ENCODE measurements at places on chromosomes 5 and 9.

GRCh38 chr9:109966643-109967368, 186.8 kb downstream of the PALM2AKAP2 start:
- DNase-seq, result no peak

DNA sequence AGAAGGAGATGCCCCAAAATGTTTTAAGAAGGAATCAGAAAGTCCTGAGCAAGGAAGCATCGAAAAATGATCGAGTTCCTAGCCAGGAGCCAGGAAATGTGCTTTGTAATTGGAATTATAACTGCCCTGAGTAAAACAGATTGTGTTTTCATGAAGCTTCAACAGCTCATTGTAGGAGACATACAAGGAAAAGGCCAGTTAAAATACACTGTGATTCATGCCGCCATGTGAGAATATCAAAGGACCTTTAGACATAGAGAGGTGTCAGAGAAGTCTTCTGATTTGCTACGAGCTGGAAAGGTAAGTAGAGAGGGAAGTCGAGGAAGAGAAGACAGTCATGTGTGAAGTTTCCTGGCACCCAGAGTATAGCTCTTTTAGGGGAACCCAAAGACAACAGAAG, 60.9 kb downstream of the NR3C1 start:
- DNase-seq, result no peak

GRCh38 chr9:108830272-108830671, 25.5 kb downstream of the ACTL7B start:
- DNase-seq, result peak; percentile 26

DNA sequence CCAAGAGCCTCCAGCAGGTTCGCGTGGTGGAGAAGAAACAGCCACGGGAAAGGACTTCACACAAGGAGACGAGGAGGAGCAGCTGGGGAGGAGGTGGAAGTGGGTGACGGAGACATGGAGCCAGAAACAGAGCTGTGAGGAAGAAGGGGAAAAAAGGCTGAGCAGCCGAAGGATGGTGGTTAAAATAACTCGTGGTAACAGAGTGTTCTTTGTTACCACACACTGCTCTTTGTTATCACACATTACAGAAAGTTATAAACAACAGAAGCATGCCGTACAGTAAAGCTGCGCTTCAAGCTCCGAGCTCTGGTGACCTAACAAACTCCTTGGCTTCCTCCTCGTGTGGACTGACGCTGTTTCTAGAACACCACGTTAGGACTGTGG, 215.4 kb downstream of the GLIS3 start:
- DNase-seq, result no peak

DNA sequence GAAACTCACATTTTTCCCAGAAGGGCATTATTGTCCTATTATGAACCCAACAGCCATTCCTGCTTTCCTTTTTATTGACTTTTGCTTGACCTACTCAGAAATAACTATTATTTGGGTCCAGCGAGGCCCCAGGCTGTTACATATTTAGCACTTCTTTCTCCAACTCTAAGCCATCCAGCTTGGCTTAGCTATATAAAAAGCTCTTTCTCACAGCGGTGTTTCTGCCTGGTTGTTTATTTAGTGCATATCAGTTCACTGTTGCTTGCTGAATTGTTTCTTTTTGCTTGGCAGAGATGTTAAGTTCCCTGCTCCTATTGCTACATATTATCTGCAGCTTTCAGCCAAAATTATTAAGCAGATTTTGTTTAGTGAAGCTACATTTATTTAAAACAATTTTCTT, 1156.8 kb upstream of the SEMA6A start:
- DNase-seq, result no peak

GRCh38 chr5:104088876-104089778, 526.5 kb upstream of the NUDT12 start:
- peak; percentile 68 for DNase-seq

GRCh38 chr9:1461812-1462211, 411.7 kb downstream of the DMRT2 start:
- DNase-seq, result no peak

- DNase-seq, result no peak
These were observed 21.1 kb downstream of the RGS7BP start for GRCh38 chr5:64526734-64527439.

DNA sequence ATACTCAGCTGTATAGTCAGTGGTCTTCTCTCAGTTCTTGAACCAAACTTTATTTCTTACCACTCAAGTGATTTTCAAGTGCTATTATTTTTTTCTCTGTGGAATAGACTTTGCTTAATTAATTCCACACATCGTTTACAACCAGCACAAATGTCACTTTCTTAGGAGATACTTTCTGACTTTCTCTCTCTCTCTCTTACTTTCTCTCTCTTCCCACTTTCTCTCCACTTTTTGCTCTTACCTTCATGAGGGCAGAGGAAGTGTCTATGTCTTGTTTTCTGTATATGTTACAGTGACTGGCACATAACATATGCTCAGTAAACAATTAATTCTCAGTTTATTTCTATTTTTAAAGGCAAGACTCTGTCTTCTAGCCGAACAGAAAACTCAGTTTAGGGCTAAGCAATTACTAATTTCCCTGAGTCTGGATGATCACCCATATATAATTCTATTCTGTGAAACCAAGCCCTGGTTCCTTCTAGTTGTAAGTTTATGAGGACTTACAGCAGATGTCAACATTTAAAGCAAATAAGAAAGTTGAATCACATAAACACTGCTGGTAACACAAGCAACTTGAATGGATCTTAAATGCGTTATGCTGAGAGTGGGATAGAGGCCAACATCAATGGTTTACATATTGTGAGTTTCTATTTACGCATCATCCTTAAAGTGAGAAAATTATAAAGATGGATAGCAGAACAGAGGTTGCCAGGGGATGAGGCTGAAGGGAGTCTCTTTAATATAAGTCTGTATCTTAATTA, 791.4 kb downstream of the MTRR start:
- DNase-seq, result no peak

GRCh38 chr5:176658817-176659511, 11.7 kb downstream of the TSPAN17 start:
- peak; percentile 21 for DNase-seq
